Psoas muscle (tissue), 8 donors: ENCODE measurements at places on chromosomes 1 and 21.

DNA sequence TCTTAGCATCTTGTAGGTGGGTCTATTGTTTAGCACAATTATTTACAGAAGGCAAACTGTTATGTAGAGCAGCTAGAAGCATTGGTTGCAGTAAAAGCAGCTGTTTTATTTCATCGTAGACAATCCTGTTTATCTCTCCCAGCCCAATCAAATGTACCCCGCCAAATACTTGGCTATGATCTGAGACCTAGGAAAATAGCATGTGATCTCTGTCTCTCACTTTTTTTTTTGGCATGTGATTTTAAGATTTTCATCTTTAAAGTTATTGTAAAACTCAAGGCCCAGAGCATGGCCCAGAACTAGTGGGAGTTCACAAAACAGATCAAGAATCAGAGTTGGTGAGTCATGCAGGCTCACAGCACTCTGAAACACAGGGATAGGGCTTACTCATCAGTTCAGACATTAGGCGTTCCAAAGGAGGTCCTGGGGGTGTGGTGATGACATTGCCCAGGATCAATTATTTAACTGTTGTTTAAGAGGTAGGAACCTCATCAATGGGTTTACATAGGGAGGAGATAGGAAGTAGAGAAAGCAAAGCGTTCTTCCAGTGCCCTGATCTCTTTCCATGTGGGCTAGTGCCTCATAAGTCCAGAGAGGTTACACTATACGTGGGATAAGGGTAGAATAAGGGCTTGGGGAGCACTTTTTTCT lies 40.2 kb downstream of the TBX19 start:
- DNase-seq, result no peak

GRCh38 chr1:92924501-92924900 lies 36.8 kb downstream of the DIPK1A start:
- DNase-seq, result no peak

GRCh38 chr1:102365071-102365470 lies 368.3 kb upstream of the OLFM3 start:
- DNase-seq, result no peak

- no peak for DNase-seq
Measured at GRCh38 chr1:198253668-198254067, 96.9 kb downstream of the NEK7 start.

DNA sequence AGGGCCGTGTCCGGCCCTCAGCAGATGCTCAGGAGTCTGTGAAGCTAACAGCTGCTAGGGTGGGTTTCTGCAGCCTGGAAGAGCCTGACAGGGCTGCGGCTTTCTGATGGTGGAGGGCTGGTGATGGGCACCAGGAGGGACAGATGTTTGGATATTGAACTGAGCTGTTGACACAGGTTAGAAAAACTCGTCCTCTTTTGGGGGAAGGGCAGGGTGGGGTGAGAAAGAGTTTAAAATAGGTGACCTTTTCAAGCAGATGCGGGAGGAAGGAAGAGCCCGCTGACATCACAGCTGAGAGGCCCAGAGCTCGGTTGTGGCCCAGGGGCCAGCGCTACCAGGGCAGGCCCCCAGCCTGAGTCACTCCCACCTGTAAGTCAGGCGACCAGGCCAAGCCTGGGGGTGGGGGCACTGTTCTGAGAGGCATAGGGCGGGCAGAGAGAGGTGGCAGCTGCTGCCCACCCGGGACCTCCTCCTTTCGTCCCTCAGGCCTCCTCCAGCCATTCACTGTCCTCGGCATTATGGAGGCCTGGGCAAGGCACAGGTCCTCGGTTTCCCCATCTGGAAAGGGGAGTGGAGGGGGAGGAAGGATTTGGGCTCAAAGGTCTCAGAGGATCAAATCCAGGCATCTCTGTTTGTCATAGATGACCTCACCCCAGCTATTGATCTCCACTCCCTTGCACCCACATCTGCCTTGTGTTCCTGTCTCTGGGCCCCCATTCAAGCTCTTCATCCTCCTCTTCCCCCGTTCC lies 32.3 kb upstream of the ID3 start:
- peak; percentile 26 for DNase-seq

- DNase-seq, result peak; percentile 74
Measured at GRCh38 chr1:15027515-15027986, 126.0 kb upstream of the TMEM51 start.

- no peak for DNase-seq
Measured at GRCh38 chr1:166330096-166330495, 163.3 kb upstream of the FAM78B start.

GRCh38 chr1:228400237-228400651 lies 6.4 kb downstream of the TRIM11 start:
- DNase-seq, result no peak

DNA sequence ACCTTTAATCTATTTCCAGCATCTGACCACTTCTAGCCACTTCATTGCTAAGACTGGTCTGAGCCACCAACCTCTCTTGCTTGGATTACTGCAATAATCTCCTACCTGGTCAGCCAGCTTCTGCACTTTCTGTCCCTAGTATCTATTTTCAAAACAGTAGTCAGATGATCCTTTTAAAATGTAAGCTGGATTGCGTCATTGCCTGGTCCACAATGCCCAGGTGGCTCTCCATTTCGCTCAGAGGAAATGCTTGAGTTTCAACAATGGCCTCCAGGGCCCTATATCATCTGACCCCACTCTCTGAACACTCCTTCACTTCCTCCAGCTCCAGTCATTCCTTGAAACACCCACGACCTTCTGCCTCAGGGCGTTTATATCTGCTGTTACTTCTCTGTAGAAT lies 2.3 kb downstream of the FYB2 start:
- no peak for DNase-seq

DNA sequence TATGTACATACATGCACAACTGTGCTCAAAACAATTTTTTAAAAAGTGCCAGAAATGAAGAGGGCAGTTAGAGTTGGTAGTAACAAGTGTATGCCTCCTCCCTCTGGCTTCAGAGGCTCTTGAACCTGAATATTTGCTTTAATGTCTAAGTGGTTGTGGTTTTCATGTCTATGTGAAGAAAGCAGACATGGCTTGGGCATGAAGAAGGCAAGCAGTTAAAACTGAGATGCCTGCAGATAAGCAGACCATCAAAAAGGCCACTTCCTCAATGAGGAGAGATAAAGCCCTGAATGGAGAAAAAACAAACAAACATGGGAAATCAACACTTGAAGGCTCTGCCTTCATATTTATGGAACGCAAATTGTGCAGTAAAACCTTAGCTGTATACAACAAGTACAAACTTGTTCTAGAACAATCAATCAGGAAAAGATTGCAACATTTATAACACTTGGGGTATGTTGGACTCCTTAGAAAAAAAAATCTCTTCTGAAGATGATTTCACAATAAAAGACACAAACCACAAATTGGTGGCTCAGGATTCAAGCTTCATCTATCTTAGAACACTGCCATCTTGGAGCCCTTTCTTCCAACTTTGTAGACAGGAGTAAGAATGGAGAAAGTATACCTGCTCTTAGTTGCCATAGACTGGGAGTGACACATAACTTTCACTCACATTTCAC lies 52.7 kb upstream of the PLA2G4A start:
- no peak for DNase-seq
